GM13976 (cell line): ENCODE measurements at places on chromosomes 2 and 18.

GRCh38 chr18:8455661-8456614, 153.3 kb upstream of the RAB12 start:
- DNase-seq = no peak

- DNase-seq = no peak
Observed at GRCh38 chr2:163990541-163990940, 254.7 kb upstream of the FIGN start.

GRCh38 chr2:111186121-111186715, 65.5 kb downstream of the BCL2L11 start:
- DNase-seq = no peak

GRCh38 chr18:45920367-45920766, 46.8 kb downstream of the EPG5 start:
- no peak for DNase-seq

- no peak for DNase-seq
Observed at GRCh38 chr2:142142595-142142994, 11.8 kb upstream of the LRP1B start.

DNA sequence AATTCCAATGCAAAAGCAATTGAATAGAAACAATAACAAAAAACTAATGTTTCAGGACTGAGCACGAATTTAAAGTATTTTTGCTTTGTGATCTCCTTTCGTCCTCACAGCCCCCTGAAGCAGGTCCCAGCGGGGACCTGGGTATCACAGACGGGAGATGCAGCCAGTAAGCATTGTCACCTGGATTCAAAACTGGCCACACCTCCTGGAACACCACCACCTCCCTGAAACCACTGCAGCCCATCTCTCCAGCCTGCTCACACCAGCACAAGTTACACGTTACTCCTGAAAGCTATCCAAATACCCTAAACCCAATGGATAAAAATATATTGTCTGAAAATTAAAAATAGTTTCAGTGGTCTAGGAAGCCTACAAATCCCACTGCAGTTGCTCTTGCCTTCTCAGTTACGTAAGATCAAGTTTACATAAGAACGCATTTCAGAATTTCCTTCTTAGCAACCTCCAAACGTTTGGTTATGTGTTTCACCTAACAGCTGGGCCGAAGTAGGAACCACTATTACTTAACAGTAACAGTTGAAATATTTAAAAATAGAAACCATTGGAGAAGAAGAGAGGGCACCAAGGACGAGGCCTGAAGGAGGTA, 178.0 kb downstream of the HDAC4 start:
- no peak for DNase-seq

- no peak for DNase-seq
Observed at GRCh38 chr2:196316050-196316430, 144.7 kb upstream of the STK17B start.

DNA sequence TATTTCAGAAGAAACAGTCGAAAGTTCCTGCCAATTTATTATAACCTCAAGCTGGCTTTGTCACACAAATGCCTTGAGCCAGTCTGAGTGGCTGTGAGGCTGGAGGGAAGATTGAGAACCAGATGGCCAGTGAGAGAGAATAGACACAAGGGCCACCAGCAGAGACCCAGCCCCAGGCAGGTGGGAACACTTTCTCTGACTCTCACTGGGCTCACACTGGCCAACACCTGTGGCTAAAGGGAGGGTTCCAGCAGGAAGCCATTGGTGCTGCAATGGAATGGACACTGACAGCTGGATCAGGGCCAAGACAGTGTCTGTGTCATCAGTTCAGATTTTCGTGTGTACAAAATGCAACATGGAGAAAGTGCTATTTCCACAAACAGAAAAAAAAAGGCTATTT, 29.9 kb downstream of the LOXHD1 start:
- DNase-seq = no peak

DNA sequence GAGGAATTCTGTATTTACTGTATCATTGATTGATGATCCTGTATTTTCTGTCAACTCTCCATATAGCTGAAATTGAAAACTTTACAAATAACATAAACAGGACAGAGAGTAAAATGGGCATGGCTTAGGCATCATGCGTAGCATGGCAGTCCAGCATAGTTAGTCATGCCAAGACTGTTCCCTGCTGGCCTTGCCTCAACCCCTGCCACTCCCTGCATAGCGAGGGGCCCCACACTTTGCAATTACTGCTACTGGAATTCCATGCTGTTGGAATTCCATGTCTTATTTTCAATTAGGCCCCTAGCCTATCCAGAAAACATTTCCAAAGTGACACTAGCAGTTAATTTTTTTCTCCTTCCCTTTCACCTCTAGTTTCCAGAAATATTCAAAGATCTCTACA, 15.1 kb upstream of the SOX11 start:
- DNase-seq = no peak

GRCh38 chr2:207090389-207090788, 75.4 kb downstream of the KLF7 start:
- no peak for DNase-seq

GRCh38 chr18:26181343-26181826, 44.9 kb upstream of the TAF4B start:
- no peak for DNase-seq

DNA sequence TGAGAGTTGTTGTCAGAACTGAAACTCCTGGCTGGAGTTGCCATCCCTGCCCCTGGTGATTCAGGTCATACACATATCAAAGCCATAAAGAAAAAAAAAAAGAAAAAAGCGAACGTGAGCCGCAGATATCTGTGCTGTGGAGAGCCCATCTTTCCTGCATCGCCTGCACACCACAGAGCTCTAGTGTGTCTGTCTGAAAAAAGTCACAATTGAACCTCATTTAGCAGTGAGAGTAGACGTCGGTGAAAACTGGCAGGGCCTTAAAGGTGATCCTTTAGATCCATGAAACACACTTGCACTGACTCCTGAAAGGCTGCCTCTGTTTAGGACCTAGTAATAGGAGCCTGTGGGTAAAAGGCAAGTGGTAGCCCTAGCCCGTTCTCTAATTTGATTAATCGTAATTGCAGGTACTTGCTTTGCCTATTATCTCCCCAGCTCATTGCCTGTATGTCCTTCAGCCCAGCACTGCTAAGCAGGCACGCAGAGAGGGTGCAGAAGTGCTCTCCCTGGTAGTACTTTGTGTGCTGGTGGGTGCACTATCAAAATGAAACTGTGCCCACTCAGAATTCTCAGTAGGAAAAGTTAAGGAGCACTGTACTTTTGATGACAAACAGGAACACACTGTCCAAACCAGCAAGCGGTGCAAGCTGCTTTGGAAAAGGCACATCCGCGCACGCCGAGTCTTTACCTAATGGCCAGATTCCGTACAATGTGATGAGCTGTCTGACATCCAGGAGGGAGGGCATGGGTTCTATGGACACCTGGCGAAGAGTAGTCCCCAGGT, 103.5 kb upstream of the ASB18 start:
- no peak for DNase-seq

DNA sequence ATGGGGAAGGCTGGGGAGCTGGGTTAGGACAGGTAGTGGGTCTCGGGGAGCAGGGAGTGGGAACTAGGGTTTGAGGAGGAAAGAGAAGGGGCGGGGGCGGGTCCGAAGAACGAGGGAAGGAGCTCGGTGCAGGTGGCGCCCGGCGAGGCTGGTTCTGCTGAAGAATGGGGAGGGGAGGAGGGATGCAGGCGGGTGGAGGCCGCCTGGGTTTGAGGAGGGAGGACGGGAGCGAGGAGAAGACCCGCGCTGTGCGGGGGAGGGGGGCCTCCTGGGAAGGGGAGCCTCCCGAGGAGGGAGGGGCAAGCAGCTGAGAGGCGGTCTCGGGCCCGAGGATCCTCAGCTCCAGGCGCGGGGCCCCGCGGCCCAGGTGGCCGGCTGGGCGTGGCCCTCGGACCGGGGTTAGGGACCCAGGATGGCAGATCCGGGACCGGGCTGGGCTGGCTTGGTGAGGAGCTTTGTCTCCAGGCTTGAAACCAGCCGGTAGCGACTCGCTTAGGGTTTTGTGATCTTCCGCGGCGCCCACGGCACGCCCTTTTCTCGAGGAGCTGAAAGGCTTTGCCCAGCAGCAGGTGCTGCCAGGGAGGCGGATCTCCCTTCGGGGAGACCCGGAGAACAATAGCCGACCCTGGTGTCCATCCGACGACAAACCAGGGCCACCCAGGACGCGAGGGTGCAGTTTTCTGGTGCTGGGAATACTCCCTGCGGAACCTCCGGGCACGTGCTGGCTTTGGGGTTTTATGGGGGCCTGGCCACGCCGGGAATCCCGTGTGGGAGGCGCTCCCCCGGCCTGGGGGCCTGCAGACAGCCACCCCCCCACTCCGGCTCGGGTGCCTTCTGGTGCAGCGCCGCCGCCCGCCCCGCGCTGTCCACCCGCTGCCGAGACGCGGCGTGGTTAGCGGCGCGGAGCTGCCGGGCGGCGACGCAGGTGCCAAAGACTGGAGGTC, 1.4 kb downstream of the DPYSL5 start:
- DNase-seq = peak; percentile 38

GRCh38 chr2:27134781-27135477, 493 bp upstream of the PREB start:
- no peak for DNase-seq

DNA sequence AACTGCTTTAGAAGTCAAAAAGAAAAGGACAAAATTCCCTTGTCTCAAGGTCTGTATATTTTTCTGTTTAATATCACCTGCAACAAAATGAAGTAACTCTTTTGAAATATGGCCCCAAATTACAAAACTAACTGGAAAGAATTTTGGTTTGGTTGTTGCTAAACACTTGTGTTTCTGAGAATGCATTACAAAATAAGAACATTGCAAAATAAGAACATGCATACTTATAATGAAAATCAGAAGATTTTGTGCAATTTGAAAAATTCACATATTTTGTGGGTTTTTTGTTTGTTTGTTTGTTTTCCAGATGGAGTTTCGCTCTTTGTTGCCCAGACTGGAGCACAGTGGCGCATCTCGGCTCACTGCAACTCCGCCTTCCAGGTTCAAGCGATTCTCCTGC, 21.8 kb downstream of the NDUFB3 start:
- no peak for DNase-seq

DNA sequence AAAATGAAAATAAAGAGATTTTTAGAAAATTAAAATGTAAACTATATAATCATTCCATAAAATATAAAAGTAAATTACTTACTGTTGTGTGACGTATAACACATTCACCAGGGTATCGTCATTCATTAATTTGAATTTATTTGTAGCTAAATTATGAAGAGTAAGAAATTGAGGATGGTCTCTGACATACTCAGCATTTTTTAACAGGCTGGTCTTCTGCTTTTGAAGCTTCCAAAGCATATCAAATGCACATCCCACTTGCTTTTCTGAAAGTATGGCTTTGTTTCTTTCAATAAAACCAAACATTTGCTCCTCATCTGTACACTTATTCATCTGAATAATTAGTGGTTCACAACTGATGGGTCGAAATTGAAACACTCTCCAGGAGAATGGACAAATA, 2.1 kb downstream of the FASTKD1 start:
- no peak for DNase-seq

DNA sequence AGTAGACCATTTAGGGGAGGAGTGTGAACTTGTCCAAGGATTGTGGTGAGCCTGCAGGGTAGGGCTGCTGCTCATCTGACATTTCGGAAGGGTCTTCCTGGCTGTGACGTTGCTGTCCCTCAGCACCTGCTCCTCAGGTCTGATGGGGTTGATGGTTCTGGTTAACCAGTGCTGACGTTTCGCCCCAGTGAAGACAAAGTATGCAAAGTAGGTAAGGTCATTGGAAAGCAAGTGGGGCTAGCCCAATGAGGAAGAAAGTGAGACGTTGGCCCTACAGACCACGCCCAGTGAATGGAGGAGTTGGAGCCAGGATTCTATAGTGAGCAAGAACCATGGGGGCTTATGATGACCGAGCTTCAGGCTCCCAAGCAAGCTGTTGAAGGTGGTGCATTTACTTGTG, 33.4 kb upstream of the ZNF396 start:
- peak; percentile 29 for DNase-seq

DNA sequence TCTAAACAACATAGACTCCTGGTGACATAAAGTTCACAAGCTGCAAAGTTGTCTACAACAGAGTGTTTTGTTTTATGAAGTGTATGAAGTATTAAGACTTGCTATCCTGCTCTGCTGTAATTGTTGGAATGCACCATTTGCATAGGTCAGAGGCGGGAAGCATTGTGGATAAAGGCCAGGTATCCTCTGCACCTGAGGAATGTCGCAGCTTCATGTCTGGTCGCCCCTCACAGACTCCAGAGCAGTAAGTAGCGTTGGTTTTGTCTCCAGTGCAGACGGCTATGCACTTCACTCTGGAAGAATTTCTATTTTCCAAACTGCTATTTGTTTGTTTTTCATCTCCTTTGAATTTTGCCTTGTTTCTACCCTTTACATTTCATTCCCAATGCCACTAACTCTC, 63.1 kb downstream of the UNC80 start:
- DNase-seq = no peak

DNA sequence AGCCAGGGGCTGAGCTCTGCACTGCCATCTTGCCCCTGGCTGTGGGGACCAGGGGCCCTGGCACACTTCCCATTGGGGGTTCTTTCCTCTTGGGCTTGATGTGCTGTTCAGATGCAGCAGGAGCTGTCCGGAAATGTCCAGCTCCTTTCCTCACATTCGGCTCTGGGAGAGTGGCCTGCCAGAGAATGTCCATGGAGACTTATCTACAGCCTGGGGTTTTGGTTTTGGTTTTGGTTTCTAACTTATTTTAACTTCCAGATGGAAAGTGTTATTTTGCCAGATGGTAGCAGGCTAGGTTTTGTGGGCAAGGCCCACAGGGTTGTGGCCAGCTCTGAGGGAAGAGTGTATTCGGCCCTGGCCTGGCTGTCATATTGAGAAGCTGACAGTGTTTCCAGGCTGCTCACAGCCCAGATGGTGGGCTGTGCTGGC, 177.3 kb downstream of the ANKRD30B start:
- no peak for DNase-seq

GRCh38 chr18:31683968-31684278, 458 bp downstream of the B4GALT6 start:
- DNase-seq = no peak

DNA sequence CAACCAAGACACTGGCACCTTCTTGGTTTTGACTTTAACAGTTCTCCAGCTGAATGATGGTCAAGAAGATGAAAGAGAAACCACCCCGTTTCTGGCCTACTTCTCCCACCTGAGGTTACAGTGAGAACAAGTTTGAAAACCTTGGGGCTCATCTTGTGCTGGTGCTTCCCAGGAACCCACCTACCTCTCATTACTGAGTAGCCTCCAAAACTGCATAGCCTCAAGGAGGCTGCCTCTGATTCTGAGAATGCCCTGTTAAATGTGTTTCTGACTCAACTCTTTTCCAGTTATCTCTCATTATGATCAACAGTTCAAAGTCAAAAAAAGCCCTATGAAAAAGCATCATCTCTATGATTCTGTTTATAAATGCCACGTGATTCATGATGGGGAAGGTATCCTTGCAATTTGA, 121.9 kb downstream of the CACNB4 start:
- peak; percentile 31 for DNase-seq
